ENCODE measurements at places on chromosomes 5 and 9.

DNA sequence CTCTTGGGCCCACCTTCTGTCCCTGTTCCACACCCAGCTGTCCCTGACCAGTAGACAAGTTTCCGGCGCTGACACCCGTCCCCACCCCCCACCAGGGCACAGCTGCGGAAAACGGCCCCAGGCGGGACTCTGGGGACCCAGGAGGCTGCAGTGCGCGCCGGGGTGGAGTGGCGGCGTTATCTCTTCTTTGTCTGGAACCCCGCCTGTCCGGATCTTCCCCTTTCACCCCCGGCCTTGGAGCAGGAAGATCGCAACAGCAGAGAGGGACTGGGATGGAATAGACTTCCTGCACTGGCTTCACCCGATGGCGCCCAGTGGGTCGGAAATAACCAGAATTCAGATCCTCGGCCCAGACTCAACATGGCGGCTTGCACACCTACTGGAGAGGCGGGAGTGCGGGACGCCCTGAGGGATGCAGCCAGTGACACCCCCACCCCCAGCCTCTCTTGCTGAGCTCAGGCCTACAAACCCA lies 4.7 kb downstream of the PAX5 start:
- no peak for DNase-seq

GRCh38 chr5:40798801-40799210 lies 632 bp upstream of the PRKAA1 start:
- DNase-seq: no peak

- no peak for DNase-seq
Observed at GRCh38 chr5:91090995-91091394, 292.1 kb downstream of the ARRDC3 start.

- no peak for DNase-seq
Observed at GRCh38 chr9:121954477-121955140, 138.5 kb downstream of the TTLL11 start.

GRCh38 chr5:79505138-79505537 lies 8.8 kb downstream of the HOMER1 start:
- no peak for DNase-seq

GRCh38 chr5:79853676-79854418 lies 137.2 kb downstream of the MTX3 start:
- DNase-seq: peak; percentile 34

DNA sequence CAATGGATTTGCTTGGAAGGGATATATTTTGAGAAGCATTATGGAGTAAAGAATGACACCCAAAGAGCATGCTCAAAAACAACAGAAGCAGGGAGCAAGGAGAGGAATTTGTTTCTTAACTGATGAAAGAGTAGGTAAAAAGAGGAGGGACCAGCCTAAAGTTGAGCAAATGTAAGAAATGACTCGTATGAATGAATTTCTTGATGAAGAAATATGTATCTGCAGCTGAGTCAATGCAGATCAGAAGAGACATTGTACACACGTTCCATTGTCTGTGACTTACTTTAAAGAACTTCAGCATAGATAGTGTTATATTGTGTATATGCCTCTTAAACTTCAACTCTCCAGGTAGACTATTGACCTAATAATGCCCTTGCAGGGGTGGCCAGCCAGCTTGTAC lies 112.7 kb upstream of the NREP start:
- DNase-seq: no peak

DNA sequence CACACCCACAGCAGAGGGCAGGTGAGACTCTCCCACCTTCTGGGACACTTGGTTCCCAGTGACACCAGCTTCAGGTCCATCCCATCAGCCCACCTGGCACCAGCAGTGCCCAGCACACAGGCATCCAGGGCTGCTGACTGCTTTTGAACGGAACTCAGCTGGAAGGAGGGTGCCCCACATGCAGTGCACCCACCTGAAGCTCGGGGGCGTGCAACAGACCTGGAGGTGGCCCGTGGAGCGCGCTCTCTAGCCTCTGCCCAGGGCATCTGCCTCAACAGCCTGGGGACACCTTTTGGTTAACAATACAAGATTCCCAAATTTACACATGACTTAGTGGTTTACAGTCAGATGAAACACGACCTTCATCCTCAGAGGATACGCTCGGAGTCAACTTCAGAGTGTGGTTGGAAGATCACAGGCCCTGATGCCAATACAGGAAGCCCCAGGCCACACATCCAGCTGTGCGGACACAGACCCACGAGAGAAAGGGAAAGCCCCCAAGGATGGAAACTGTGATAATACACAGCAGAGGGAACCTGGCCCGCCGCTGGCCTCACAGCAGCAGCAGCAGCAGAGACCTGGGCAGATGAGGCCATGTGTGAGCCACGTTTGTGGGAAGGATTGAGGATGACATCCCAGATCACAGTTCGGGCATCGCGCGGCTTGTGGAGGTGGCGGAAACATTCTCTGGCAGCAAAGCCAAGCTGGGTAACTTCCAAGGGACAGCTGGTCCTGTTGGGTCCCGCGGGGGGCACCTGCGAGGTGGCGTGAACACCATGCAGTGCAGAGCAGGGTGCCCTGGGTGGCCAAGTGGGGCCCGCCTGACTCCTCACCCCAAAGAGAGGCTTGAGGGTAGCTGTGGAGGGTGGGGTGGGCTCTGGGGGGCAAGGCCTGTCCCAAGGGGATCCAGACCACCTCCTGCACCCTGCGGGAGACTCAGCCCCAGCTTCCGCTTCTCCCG lies 64.0 kb downstream of the SECISBP2 start:
- peak; percentile 56 for DNase-seq

DNA sequence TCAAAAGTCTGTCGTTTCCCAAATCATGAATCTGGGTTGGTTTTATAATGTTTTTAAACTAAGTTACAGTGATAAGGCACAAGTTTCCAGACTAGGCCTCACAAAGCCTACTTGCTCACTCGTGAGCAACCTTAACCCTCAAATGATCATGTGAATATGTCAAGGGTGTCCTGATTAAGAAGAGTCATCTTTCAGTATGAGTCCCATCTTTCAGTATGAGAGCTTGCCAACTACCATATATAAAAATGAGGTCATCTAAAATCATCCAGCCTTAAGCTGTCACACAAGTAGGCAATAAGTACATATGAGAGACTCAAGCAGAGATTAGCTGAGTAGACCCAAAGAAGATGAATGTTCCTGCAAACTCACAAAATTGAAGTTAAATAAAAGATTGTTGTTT lies 668.4 kb upstream of the FAM174A start:
- no peak for DNase-seq

- DNase-seq: no peak
Observed at GRCh38 chr5:79124607-79125006, 13.0 kb downstream of the BHMT start.

DNA sequence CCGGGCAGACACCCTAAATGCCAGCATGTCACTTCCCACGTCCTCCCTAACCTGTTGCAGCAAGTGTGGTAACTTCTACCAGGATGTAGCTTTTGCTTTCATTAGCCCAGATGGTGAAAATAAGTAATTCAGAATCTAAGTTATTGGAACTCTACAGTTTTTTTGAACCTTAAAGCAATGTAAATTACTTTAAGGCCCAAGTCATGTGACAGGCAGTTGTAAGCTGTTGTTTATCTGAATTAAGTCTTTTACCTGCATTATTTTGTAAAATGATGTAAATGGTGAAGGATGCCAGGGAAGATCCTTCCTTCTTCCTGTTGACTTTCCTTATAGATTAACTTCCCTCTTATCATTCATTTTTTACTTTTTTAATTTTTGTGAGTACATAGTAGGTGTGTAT lies 670.2 kb downstream of the SEMA5A start:
- no peak for DNase-seq

GRCh38 chr5:113984928-113985327 lies 376.9 kb upstream of the KCNN2 start:
- DNase-seq: no peak

DNA sequence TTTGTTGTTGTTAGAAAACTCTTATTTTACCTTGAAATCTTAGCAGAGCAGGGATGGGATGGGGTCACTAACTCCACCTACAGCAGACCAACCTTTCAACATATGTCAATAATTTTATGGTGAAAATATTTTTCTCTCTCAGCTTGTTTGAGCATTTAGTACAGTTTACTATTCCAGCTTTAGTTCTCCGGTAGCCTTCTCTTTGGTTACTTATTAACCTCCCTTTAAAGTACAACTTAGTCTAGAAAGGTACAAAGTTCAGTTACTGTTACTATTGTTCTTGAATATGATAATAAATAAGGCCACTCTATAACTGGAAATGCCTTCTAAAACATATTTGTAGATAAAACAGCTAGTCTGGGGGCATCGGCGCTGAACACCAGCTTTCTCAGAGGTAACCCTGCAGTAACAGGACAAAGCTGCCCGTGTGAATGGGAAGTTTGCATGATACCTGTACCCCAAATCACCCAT lies 233.3 kb downstream of the PCSK1 start:
- DNase-seq: no peak

DNA sequence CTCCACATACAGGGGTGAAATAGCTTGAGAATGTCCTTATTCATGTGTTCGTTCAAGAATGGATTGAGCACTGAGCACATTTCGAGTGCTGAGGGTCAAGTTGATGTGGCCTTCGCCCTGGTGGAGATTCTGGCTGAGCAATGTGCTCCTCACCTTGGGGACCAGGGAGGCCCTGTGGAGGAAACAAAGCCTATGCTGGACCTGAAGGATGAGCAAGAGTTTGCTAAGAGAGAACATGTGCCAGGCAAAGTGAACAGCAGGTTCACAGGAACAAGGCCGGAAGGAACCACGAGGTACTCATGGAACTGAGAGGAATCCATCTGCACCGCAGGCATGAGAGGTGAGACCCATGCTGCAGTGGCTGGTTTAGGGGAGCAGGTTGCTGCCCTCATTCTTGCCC lies 102.4 kb downstream of the PSD2 start:
- DNase-seq: no peak

DNA sequence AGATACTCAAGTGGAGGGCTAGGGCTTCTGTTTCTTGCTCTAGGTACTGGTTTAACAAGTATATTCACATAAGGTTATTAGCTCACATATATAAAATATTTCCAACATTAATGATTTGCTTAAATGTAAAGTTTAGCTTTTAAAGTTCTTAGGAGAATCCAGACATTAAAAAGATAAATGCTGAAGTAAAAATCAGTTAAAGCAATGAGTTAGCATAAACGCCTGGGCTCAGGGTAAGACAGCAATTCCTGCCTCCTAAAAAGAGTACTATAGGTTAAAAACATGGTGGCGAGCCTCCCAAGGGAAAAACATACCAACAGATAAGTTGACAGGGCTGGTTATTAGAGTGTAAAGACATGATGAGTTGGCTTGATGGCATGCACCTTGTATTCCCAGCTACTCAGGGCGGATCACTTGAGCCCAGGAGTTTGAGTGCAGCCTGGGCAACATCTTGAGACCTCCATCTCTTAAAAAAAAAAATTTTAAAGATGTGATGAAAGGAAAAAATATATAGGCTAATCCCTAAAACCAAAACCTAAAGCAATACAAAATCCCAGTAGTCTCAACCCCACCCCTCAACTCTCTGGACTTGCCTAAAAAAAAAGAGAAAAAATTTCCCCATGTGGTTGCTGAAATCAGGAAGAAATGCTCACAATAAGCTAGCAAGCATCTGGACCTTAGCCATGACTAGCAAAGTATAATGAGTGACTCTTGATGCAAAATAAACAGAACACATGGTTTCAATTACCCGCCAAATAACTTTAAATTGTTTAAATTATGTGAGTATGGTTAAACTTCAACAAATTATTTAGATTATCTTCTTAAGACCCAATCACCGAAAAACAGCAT lies 3.6 kb downstream of the GOLPH3 start:
- DNase-seq: no peak

DNA sequence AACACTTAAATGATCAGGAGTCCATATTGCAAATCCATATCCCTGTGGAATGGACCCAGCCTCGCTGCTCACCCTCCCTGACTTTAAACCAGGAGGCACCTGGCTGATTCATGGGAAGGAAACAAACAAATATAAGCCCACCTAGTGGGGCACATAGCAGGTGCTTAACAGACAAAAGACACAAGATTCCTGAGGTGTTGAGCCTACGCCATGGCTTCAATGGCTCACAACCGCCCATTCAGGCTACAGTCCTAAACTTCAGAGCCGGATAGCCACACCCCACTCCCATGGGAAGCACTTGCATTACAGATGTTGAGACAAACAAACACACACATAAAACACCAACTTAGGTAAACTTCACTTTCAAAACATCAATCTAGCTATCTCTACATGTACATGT lies 359.9 kb downstream of the ICE1 start:
- DNase-seq: no peak

GRCh38 chr5:78699552-78700153 lies 51.1 kb upstream of the LHFPL2 start:
- DNase-seq: no peak

- DNase-seq: no peak
Observed at GRCh38 chr5:65512170-65512937, 30.6 kb upstream of the ADAMTS6 start.

GRCh38 chr5:135244620-135245021 lies 154.4 kb downstream of the MACROH2A1 start:
- no peak for DNase-seq

DNA sequence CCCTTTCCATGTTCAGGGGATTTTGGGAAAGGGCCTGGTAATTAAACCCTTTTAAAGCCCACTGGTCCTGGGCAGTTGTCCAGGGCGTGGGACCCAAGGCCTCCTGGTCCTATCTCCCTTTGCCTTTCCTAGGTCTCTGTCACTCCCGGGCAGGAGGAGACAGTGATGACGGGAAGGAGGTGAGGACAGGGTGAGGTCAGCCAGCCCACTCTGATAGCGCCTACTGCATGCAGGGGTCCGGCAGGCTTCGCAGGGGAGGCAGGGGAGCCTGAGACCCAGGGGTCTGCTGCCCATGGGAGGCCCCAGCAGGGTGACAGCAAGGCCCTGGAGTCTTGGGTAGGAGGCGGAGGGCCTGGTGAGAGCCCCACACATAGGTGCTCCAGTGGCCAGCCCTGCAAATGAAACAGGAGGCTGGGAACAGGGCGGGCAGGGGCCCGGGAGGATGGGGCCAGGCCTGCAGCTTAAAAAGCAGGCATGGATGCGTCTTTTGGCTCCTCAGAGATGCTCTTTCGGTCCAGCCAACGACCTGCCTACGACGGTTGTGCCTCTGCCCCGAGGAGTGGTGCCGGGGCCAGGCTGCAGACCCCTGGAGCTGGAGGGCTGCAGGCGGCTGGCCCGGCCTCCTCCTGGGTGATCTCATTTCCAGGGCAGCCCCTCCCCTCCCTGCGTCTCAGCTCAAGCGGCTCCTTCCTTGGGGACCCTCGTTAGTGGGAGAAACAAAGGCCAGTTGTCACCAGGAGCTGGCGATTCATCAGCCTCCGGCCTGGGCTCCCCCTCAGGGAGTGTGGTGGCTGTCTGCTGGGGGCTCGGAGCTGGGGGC lies 6.7 kb upstream of the RXRA start:
- no peak for DNase-seq

GRCh38 chr5:81805086-81805485 lies 54.2 kb upstream of the SSBP2 start:
- no peak for DNase-seq

GRCh38 chr9:8179381-8180053 lies 379.9 kb upstream of the DMAC1 start:
- no peak for DNase-seq

GRCh38 chr9:104658496-104659195 lies 35.7 kb upstream of the OR13D1 start:
- DNase-seq: no peak

DNA sequence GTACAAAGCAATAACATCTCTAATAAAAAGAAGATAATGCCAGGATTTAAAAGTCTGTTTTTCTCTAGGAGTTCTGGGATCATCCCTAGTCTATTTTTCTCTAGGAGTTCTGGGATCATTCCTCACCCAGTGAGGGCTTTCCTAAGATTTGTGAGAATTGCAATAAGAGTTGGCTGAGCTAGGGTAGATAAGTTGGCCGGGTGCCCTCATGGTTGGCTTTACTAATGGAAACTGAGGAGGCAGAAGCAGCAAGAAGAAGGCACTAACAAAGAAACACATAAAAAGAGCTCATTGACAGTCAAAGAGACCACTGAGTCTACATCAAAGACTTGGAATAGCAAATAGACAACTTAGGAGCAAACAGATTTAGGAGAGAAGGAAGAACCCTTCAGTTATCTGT lies 4.2 kb downstream of the SLC1A3 start:
- no peak for DNase-seq
